Right forelimb (tissue), 1 donor: ENCODE measurements at places on chromosomes 5 and 9.

DNA sequence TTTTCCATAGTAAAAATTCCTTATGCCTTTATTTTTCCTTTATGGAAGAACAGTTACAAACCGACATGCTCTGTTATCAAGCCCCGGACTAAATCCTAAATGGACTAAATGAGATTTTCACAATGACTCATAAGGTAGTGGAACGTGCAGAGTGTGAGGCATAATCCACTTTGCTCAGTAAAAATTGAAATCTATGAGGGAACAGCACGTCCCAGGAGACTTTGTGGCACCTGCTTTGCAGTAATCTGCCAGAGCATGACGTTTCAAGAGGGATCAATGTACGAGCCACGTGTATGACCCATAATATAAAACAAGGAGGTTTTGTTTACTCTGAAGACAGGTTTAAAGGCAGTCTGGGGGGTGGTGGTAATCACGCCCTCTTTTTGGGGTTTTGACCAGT is 83.8 kb upstream of the GNA14 start:
- DNase-seq = no peak

GRCh38 chr9:76114144-76114543 is 223.7 kb downstream of the PCSK5 start:
- DNase-seq = peak; percentile 68

DNA sequence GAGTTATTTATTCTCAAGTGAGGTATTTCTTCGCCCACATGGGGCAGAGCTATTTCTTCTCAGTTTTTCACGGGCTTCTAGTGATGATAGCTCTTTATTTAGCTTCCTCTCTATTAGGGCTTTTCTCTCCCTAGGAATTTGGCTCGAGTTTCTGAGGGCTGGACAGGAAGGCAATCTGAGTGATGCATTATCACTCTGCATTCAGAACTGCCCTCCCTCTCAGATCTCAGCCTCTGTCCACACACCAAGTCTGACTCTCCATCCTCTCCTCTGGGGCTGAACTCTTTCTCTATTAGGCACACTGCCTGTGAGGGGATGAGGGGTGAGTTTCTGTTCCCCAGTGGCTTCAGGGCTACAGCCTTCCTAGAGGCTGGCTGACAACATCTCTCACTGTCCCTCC is 14.9 kb upstream of the SCAMP1 start:
- no peak for DNase-seq

- no peak for DNase-seq
Measured at GRCh38 chr9:116137581-116137980, 16.0 kb upstream of the PAPPA start.

DNA sequence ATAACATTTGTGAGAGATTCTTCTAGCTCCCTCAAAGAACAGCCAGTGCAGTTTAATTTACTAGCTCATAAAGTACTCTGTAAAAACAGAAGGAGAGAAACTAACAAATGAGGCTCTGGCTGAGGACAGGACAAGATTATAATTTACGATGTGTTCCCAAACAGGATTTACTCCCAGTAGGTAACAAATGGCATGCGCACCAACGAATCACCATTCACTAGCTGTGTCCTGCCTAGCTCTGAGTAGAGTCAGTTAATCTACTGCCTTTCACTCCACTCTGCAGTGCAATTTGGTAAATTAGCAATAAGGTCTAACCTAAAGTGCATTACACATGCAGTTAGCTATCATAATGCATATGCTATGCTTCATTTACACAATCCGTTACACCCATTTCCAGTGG is 497.4 kb upstream of the CCNG1 start:
- DNase-seq = no peak

DNA sequence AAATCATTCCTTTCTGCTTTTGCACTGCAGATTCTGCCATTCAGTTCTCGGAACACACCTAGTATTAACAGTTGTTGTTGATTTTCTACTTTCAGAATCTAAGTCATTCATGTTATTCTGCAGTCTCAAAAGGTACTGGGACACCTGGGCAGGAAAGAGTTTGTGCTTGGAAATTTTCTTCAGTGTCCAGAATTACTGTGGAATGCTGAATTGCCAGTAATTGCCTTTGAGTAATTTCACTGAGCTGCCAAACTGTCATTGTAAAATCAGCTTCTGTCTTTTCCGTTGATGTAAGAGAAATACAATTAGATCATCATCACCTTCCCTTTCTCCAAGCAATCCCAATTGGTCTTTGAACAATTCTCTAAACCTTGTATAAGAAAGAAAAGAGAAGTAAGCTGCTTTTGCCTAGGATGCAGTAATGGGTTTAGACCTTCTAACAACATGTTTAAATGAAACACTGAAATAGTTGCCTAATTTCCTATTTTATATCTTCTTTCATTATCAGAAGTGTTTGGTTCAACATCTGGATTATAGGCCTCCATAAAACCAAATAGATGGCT is 75.7 kb upstream of the TGFBR1 start:
- no peak for DNase-seq

DNA sequence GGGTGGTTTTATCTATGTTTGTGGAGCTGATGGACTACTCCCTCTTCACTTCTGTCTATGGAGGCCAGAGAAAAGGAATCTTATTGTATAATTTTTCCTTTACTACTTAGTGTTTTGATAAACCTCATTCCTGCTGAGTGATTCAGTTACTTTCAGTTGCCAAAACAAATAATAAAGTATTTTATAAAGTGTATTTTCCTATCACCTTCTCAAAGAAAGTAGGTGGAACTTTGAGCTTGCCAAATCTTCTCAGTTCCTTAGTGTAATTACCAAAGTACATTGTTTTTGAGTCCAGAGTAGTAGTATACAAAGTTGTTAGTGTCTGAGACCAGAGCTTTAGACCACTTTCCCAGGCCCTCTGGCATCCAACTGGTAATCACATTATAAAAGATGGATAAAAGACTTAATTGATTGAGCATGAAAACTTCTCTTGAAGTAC is 13.5 kb downstream of the RABGAP1 start:
- no peak for DNase-seq

GRCh38 chr5:159854916-159855315 is 61.4 kb upstream of the ADRA1B start:
- no peak for DNase-seq
